ENCODE measurements at places on chromosomes 11 and 22. TPM values are rescaled to one million over a fixed set of nuclear protein-coding genes. Genes with fewer than 3 reads are reported as not detected.

DNA sequence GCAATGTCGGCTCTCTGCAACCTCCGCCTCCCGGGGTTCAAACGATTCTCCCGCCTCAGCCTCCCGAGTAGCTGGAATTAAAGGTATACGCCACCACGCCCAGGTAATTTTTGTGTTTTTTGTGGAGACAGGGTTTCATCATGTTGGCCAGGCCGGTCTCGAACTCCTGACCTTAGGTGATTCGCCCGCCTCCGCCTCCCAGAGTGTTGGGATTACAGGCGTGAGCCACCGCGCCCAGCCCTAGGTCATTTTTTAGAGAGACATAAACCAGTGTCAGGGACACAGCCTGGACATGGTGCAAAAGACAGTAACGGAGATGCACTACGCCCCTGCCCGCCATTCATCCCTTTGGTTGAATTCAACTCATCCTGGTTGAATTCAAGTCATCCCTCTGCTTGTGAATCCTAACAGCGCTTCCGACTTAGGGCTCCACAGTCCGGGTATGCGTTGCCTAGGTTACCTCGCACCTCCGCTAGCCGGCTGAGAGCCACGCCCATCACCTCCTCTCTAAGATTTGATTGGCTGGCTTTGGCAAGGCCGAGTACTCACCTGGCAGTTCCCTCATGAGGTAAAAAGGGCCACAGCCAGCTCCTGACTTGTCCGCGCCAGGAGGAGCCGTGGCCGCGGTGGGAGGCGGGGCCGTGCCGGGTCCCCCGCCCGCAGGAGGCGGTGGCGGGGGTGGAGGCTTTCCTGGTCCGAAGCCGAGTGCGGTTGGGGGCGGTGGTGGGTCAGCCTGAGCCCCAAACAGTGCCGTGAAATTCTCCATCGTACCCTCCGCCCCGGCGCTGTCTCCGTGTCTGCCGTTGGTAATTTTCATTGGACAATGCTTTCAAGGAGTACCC, at the start of gene MED19:
TSS of gene MED19 (minus strand) at position 802 of the 842 bp plus-strand sequence. CDS start at position 766, 36 bp downstream.
- H3K36me3 ChIP-seq = peaks cover 4% of the 10 kb centered on the region
- DNase-seq = peak; percentile 85
- H3K27me3 ChIP-seq = no peaks in the 10 kb centered on the region
- H3K27ac ChIP-seq = peak within 1 kb of the TSS; percentile 93
- peak within 1 kb of the TSS; percentile 93 for H3K4me3 ChIP-seq

GRCh38 chr11:111063726-111064517, 181.6 kb upstream of the POU2AF2 start:
- DNase-seq = no peak
- no peaks in the 10 kb centered on the region for H3K36me3 ChIP-seq
- no peak overlapping the region for H3K4me3 ChIP-seq
- H3K27me3 ChIP-seq = no peaks in the 10 kb centered on the region
- H3K4me1 ChIP-seq = peaks cover 2% of the 10 kb centered on the region
- H3K27ac ChIP-seq = no peak overlapping the region

DNA sequence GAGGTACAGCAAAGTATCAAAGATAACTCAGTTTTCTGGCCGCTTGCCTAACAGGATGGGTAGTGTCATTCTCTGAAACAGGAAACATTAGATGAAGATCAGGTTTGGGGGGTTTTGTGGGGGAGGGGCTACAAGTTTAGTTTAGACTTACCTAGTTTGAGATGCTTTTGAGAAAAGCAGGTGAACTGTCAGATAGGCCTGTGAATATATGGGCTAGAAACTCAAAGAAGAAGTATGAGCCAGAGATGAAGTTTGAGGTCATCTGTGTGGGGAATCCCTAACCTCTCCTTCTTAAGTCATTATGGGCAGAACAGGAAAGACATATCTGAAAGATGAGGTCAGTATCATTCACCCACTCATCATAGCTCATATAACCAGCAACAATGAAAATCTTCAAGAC, 11.9 kb downstream of the HOATZ start:
- no peaks in the 10 kb centered on the region for H3K36me3 ChIP-seq
- peak overlapping the region; percentile 8 for H3K27ac ChIP-seq
- H3K4me3 ChIP-seq = no peak overlapping the region
- peak; percentile 84 for DNase-seq
- no peaks in the 10 kb centered on the region for H3K27me3 ChIP-seq
- H3K4me1 ChIP-seq = peaks cover 25% of the 10 kb centered on the region

DNA sequence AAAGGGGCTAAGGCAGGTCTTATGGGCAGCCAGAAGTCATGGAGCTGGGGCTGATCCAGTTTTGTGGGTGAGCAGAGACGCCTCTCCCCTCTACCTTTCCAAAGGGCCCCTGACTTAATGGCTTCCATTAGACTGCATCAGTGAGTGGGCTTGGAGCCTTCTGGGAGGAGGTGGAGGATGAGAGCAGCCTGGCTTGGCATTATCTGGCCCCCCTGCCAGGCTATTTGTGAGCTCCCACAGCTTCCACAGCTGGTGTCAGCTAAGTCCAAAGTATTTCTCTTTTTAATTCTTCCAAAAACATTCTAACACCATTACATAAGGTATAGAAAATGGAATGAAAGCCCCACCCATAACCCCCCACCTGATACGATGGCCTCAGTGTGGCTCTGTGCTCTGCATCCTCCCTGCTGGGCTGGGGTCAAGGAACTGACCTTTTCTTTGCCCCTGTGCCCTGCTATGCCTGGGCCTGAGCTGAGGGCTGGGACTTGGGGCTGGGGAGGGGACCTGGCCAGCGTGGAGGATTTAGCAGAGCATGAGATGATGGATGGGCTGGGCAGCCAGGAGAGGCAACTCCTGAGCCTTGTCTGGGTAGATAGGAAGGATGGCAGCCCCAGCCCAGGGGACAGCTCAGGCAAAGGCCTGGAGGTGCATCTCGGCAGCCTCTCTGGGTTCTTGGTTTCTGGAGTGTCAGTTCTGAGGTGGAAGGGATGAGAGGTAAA, 4.0 kb downstream of the AIFM3 start:
- H3K4me3 ChIP-seq = no peak overlapping the region
- H3K36me3 ChIP-seq = no peaks in the 10 kb centered on the region
- DNase-seq = peak; percentile 55
- no peaks in the 10 kb centered on the region for H3K4me1 ChIP-seq

- H3K27ac ChIP-seq = no peak overlapping the region
- no peak for DNase-seq
- peaks cover 3% of the 10 kb centered on the region for H3K36me3 ChIP-seq
- no peaks in the 10 kb centered on the region for H3K27me3 ChIP-seq
- H3K4me3 ChIP-seq = no peak overlapping the region
These were observed 89.3 kb downstream of the PRR5L start for GRCh38 chr11:36385121-36385970.

GRCh38 chr11:71071736-71072509, 180.5 kb downstream of the SHANK2 start:
- H3K27ac ChIP-seq = no peak overlapping the region
- no peaks in the 10 kb centered on the region for H3K36me3 ChIP-seq
- H3K4me1 ChIP-seq = no peaks in the 10 kb centered on the region

DNA sequence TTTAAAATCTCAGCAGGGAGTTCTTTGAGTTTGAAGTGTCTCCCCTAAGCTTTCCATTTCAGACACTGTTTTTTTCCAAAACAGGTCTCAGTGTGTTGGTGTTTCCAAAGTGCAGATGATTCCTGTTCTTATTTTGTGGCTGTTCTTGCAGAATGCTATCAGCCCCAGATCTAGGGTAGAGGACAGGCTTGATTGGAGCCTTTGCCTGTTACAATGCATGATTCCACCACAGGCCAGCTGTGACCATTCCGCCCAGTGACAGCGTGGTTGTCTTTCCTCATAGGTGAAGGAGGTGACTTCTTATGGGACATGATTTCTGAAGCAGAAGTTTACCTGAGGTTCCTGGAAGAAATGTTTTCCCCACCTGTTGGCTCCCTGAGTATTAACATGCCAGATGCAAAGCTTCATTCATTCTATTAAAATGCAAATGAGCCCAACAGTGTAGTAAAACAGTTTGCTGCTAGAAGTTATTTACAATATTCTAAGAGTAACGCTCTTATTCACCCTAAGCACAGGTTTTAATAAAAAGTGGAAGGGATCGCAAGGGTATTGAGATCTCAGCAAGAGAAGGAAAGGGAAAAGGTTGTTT, 36.9 kb upstream of the BIRC3 start:
- no peak overlapping the region for H3K27ac ChIP-seq
- H3K4me3 ChIP-seq = no peak overlapping the region
- H3K27me3 ChIP-seq = no peaks in the 10 kb centered on the region
- peaks cover 25% of the 10 kb centered on the region for H3K4me1 ChIP-seq
- peak; percentile 32 for DNase-seq

DNA sequence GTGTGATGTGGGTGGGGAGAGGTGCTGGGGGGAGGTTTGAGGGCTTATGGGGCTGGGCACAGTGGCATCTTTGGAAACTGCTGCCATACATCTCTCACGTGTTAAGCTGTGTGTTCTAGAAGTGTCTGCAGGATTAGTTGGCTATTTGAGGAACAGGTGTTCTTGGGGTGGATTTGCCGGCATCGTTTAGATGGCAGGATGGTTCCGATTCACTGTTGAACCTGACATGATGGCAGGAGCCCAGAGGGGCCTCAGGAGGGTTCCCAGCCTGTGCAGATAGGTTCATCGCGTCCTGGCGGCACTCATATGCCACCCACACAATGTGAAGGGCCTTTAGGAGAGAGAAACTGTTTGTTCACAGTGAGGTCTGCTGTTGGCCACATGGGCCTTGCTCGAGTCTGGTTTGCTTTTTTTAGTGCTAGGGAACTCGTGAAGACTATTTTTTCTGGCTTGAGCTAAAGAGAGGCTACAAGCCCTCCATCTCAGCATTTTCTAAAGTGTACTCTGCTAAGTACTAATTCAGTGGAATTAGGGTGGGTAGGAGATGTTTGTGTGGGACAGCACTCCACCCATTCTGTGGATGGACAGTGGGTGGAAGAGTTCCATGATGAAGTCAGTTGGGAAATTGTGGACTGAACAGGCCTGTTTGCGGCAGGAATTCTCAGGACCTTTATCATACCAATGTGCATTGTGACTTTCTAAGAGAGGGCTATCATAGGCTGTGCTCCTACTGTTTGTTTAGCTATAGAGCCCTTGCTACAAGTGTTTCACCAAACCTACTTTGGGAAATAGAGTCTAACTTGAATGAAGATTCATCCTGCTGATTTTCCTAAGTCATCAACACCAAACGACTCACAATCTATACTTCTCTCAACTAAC, 55.4 kb upstream of the PLET1 start:
- no peak overlapping the region for H3K4me3 ChIP-seq
- no peaks in the 10 kb centered on the region for H3K27me3 ChIP-seq
- no peaks in the 10 kb centered on the region for H3K36me3 ChIP-seq
- no peak overlapping the region for H3K27ac ChIP-seq

DNA sequence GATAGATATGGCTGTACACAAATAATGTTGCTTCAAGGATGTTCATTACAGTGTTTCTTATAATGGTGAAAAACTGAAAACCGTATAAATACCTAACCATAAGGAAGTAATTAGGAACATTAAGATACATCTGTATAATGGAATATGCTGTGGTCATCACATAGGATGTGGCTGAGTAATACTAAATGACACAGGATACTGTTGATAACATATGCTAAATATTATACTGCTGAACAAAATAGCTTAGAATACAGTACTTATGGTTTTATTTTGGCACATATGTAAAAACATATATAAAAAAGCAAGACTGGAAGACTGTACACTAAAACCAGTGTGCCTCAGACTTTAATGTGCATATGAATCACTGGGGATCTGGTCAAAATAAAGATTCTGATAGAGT, 43.8 kb downstream of the FBXO7 start:
- peaks cover 3% of the 10 kb centered on the region for H3K27me3 ChIP-seq
- H3K36me3 ChIP-seq = no peaks in the 10 kb centered on the region
- H3K4me3 ChIP-seq = no peak overlapping the region
- DNase-seq = no peak

- no peak for DNase-seq
- H3K4me3 ChIP-seq = no peak overlapping the region
- H3K27ac ChIP-seq = no peak overlapping the region
- H3K36me3 ChIP-seq = no peaks in the 10 kb centered on the region
- no peaks in the 10 kb centered on the region for H3K27me3 ChIP-seq
These were observed 367.1 kb upstream of the B3GAT1 start for GRCh38 chr11:134779179-134779578.

DNA sequence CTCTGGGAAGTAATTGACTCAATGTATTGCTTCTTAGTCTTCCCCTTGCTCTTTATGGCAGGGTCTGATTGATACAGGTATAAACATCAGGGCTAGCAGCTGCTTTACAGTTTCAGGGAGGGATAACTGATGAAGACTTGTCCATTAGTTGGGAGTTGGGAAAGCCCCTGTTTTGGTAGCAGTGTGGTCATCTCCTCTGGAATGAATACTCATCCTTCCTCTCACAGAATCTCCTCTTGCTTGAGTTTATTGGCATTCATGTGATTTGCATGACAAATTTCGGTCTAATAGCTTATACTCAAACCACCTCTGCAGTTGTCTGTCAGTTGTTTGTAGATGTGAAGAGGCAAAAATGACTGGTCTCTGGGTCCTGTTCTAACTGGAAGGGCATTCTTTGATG, 79.7 kb downstream of the FAT3 start:
- H3K27ac ChIP-seq = no peak overlapping the region
- peaks cover 2% of the 10 kb centered on the region for H3K27me3 ChIP-seq
- no peaks in the 10 kb centered on the region for H3K4me1 ChIP-seq

DNA sequence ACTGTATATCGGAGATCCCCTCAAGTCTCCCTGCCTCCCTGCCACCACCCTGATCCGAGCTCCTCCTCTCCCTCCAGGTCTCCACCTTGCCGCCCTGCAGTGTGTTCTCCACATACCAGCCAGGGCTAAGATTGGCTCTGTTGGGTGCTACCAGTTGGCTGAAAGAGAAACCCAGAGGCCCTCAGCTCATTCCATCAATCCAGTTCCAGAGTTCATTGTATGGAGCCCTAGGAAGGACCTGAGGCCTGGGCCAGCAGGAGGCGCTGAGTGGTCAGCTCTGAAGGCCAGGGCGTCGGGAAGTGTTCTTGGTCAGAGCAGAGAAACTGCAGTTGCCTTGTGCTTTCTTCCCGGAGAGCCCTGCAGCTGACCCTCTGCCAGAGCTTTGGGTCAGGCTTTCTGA, 2.2 kb upstream of the TOP3B start:
- H3K36me3 ChIP-seq = no peaks in the 10 kb centered on the region
- peaks cover 8% of the 10 kb centered on the region for H3K4me1 ChIP-seq
- peaks cover 5% of the 10 kb centered on the region for H3K27me3 ChIP-seq
- no peak overlapping the region for H3K4me3 ChIP-seq
- H3K27ac ChIP-seq = no peak overlapping the region

- H3K4me3 ChIP-seq = no peak overlapping the region
- peak; percentile 63 for DNase-seq
- no peak overlapping the region for H3K27ac ChIP-seq
- H3K27me3 ChIP-seq = peaks cover 3% of the 10 kb centered on the region
These were observed 108.0 kb downstream of the KCNQ1OT1 start for GRCh38 chr11:2591805-2592204.

- DNase-seq = no peak
- no peaks in the 10 kb centered on the region for H3K36me3 ChIP-seq
- H3K27me3 ChIP-seq = no peaks in the 10 kb centered on the region
- H3K27ac ChIP-seq = no peak overlapping the region
- H3K4me3 ChIP-seq = no peak overlapping the region
These were observed 59.7 kb upstream of the EED start for GRCh38 chr11:86184728-86185380.

- no peak overlapping the region for H3K4me3 ChIP-seq
- peaks cover 80% of the 10 kb centered on the region for H3K27me3 ChIP-seq
- H3K36me3 ChIP-seq = no peaks in the 10 kb centered on the region
- no peak overlapping the region for H3K27ac ChIP-seq
- DNase-seq = peak; percentile 98
These were observed 88.4 kb downstream of the PDE2A start for GRCh38 chr11:72585762-72586311.

GRCh38 chr11:86632499-86633269, 39.7 kb downstream of the ME3 start:
- H3K4me3 ChIP-seq = no peak overlapping the region
- DNase-seq = peak; percentile 76
- H3K36me3 ChIP-seq = no peaks in the 10 kb centered on the region
- no peaks in the 10 kb centered on the region for H3K27me3 ChIP-seq
- peak overlapping the region; percentile 73 for H3K27ac ChIP-seq

The LRRC10B gene
- under 0.01 TPM for total RNA-seq

The MIOX gene
- total RNA-seq = under 0.01 TPM

The CNGA4 gene
- under 0.01 TPM for total RNA-seq

The CYB5R3 gene
- 84.3 TPM for total RNA-seq

The OR52J3 gene
- not detected for total RNA-seq

The CRY2 gene
- 21.8 TPM for total RNA-seq

All from osteoblast (primary cell).